NCI-H1048 (cell line): ENCODE measurements at places on chromosomes 3 and 15.

DNA sequence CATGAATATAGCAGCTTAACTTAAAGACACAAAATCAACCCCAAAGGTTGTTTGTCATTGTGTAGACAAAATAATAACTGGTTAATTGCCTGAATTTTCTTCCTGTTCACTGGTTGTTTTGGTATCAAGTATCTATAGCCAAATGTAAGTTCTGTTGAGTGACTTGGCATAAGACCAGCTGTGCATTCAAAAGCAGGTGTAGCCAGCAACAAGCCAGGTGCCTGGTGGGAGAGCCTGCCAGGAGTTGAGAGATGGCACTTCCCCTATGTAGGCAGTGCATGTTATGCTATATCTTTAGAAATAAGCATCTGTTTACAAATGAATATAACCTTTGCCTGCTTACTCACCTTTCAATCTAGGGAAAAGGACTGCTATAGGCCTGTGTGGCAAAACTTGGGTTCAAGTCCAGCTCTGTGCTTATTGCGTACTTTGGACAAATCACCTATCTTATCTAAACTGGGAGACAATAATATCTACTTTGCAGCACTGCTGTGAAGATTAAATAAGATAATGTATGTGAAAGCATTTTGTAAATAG is 84.9 kb upstream of the TBL1XR1 start:
- DNase-seq, result no peak

- DNase-seq, result no peak
These were observed 234.2 kb upstream of the MDFIC2 start for GRCh38 chr3:70546679-70547078.

DNA sequence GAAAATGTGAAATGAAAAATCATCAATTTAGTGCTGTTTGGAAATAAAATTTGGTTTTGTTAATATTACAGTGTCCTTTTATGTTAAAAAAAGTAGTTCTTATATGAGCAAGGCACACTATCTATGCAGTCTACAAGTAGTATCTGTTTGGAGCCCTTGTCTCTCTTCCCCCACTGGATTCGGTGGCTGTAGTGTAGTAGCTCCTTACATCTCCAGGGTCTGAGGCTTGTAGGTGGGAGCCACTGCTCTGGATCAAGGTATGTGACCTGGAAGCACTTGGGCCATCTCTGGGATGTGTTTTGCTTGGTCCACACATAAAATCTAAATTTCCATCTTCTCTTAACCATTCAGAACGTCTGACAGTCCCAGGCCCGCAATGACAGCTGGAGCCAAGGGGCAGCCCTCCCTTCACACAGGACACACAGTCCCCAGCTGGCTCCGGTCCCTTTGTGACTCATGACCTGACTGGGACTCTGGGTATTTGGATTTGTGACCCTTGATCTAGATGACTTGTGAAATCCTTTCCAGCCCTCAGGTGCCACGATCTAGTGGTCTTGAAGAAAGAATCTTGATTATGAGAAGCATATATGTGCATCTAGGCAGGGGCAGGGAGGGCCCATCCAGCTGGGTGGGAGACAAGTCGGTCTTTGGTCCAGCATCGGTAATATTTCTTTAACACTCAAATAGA is 80.0 kb downstream of the USP13 start:
- no peak for DNase-seq

DNA sequence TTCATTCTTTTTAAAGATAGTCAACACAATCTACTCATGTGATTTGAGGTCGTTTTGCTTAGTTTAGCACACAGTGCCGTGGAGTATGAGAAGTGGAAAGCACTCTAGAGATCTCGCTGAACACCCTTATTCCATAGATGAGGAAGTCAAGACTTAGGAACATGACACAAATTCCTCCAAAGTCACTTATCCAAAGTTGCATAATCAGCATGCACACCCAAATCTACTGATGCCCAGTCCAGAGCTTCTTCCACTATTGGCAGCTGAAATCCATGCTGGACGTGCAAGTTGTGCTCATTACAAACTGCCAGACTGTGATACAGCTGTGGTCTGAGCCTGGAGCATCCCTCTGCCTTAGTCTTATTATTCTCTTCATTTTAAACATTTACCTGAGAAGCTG is 83.5 kb upstream of the ZNF280D start:
- no peak for DNase-seq

DNA sequence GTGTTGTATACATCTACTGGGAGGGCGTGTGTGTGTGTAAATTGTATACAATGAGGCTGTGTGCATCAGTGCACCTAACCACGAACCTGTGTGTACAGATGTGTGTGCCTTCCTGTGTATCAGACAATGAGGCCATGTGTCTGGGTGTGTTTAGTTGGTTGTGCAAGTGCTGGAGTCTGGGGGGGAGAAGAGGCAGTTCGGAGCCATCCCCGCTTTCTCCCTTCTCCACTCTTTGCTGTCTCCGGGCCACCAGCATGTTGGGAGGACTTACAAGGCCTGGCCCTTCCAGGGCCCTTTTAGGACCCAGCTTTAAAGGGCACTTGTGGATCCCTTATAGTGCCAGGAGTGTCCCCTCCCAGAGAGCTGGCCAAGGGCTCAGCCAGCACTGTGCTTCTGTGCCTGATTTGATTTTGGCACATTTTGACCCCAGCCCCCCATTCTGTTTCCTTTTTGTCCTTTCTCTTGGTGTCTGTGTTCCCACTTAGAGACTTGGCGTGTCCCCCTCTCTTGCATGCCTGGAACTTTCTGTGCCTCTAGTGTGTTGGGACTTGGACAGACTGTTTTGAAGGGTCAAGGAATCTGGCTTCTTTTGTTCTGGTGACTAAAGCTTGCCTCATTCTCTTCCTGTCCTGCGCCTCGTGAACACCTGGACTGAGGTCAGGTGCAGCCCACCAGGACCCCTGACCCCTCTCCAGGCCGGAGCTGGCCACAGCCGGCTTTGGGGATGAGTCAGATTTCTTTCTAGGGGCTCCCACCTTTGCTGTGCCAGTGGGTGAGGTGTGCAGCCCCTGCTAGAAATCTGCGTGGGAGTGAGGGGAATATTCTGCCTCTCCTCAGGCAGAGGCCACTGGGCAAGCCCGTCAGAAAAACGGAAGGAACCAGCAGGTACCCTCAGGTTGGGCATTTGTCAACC is 1.5 kb downstream of the CTDSPL start:
- DNase-seq, result no peak

DNA sequence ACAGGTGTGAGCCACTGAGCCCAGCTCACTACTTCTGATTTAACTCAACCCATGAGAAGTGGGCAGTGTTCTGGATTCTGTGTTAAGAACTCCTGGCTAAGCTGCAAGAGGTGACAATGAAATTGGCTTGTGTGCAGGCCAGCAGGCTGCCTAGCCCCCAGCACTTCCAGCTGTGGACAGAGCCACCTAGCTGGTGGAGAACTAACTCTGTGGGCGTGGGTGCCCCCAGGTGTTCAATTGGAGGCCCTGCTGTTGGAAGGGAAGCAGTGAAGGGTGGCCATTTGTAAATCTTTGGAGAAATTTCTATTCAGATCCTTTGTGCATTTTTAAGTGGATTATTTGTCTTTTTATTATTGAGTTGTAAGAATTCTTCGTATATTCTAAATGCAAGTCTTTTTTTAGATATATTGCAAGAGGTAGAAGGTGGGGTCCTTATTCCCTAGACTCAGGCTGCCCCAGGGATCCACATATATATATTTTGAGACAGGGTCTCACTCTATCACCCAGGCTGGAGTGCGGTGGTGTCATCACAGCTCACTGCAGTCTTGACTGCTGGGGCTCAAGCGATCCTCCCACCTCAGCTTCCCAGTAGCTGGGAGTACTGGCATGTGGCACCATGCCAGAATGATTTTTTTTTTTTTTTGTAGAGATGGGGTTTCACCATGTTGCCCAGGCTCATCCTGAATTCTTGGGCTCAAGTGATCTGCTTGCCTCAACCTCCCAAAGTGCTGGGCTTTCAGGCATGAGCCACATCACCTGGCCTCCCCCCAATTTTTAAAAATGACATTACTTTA is 7.2 kb upstream of the SCAMP5 start:
- no peak for DNase-seq

DNA sequence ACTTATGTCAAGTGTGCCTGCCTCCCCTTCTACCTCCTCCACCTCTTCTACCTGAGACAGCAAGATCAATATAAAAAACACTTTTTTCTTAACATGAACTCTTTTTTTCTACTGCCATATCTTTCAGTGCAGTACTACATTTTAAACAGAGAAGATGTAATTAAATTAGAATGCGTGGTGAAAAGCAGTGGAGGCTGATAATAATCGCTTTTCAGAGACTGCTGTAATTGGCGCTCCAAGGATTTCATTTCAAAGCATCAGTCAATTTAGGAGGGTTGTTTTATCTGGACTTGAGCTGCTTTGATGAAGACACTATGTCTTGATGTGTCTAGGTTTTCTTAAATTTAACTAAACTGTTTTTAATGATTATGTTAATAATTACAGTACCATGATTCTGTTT is 85.3 kb upstream of the CRBN start:
- DNase-seq, result no peak

- no peak for DNase-seq
These were observed 12.2 kb downstream of the NCEH1 start for GRCh38 chr3:172698631-172699030.

DNA sequence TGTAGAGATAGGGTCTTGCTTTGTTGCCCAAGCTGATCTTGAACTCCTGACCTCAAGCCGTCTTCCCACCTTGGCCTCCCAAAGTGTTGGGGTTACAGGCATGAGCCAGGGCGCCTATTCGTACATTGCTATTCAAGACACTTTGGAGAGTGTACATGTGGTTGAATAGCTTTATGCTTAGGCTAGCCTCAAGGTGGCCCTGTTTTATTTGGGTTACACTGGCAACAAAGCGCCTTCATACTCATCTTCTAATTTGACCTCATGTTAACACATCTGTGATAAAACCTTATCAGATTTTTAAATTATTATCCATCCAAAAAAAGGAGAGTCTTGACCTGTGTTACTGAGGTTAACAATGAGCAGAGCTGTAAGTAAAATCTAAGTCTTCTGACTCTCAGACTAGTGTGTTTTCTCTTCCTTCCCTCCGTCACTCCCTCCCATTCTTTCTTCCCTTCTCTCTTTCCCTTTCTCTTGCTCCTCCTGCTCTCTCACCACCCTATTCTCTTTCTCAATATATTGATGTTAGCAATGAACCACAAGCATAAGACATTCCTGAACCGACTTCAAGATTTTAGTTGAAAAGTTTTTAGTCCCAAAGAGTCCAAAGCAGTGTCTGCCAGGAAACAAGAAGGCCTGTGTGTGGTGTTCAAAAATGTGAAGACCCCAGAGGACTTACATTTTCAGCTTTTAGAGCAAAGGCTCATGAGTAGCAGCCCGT is 603.7 kb upstream of the CFAP20DC start:
- no peak for DNase-seq

DNA sequence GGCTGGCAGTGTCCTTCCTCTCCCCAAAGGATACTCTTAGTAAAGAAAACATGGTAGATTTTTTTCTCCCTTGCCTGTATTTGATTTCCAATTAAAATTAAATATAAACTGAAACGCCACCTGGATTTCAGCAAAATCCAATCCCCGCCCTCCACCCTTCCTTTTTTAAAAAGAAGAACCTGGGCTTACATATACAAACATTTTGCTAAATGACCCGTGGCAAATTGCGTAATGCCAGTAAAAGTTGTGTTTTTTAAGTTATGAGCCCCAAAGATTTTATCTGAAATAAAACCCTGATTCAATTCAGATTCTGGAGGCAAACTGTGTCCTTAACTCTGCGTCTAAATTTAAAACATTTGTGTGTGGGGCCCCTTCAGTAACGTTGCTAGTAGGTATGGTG is 403.0 kb downstream of the FOXP1 start:
- no peak for DNase-seq

GRCh38 chr3:14647976-14648955 is 3.3 kb upstream of the CCDC174 start:
- DNase-seq, result no peak

- no peak for DNase-seq
These were observed 189.3 kb downstream of the OPA1 start for GRCh38 chr3:193782276-193782647.
